Ecto neural progenitor cell (in vitro differentiated cells): ENCODE measurements at places on chromosomes 4 and X.
A peak's percentile ranks its signal among the peaks of the same experiment; 100 is the strongest.

DNA sequence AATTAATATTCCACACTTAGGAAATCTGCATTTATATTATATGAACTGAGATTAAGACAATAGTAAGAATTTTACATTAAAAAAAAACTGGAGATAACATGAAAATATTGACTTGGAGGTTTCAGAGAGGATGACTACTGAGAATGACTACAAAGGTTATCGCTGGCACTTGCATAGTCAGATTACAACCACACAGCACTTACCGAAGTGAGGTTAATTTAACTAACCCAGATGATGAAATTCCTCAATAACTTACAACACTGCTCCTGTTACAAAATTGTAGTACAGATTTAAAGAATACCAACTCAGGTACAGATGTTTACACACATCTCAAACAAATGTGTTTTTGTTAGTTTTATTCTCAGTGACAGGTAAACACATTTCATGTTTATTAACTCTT, 283.5 kb downstream of the CAMK2D start:
- DNase-seq = no peak

GRCh38 chr4:101009471-101009870, 337.9 kb downstream of the PPP3CA start:
- DNase-seq = no peak

DNA sequence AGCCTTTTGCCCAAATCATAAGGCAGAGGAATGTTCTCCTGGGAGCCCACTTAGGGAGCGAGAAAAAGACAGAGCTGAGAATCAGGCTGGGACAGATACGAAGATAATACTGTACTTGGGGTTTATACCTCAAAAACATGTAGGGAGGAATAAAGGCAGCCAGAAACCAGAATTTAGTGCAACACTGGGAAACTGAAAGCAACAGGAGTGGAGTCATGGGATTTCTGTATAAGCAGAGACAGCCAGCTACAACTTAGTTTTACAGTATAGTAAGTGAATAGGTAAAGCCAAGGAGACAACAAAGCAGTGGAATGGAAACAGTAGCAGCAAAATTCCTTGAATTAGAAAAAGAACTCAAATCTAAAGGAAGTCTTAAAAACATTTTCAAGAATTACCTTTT, 413.2 kb downstream of the FAT4 start:
- DNase-seq = no peak

GRCh38 chr4:110208419-110208818, 10.0 kb upstream of the ELOVL6 start:
- DNase-seq = no peak

- DNase-seq = no peak
Measured at GRCh38 chr4:142474398-142475087, 371.6 kb downstream of the INPP4B start.

- DNase-seq = no peak
Measured at GRCh38 chr4:85740431-85740861, 265.5 kb downstream of the ARHGAP24 start.

GRCh38 chr4:88659055-88659889, 38.4 kb downstream of the NAP1L5 start:
- peak; percentile 56 for DNase-seq

GRCh38 chrX:101395789-101396188, 5.0 kb downstream of the RPL36A start:
- DNase-seq = no peak

DNA sequence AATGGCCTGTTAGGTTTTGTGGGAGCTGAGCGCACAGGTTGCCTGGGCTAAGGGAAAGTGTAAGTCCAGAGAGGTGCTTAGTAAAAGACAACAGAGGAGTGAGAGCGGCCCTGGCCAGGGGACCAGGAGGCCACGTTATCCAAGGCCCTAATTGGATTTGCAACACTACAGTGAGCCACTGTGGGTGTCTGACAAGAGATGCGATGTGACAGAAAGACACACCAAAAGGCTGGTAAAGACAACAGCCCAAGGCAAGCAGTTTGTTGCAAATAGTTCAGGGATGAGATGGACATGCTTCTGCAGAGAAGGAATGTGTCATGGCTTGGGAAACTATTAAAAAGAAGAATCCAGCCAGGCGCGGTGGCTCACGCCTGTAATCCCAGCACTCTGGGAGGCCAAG, 162.7 kb upstream of the KIT start:
- DNase-seq = peak; percentile 52

- no peak for DNase-seq
Measured at GRCh38 chrX:42434458-42435166, 343.4 kb downstream of the PPP1R2C start.

DNA sequence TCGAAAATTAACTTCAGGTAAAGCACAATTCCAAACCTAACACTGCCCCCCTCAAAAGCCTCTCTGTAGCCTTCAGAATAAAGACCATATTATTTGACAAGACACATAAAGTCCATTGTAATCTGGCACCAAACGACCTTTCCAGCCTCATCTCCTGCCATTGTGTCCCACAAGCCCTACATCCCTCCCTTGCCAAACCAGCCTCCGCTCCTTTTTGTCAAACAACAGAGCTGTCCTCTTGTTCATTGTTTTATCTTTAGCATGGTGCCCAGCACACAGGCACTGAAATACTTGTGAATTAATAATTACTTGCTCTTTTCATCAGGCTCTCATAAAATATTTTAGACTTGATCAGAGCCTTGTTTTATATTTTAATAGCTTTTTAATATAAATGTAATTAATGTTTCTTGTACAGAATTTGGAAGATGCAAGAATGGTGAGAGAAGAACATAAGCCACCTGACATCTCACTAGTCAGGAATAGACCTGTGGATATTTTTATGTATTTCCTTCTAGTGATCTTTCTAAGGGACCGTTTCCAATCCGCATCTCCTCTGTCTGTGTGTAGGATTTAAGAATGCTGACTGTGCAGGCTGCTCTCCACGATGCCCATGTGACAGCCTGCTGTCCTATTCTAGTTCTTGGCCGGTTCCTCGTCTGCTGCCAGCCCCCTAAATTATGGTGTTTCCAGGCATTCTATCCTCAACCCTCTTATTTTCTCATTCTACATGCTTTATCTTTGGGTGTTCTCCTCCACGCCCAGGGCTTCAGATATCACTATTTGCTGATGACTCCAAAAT, 3.0 kb upstream of the IRF2 start:
- DNase-seq = no peak

- no peak for DNase-seq
Measured at GRCh38 chr4:86927843-86928395, 6.9 kb upstream of the AFF1 start.

DNA sequence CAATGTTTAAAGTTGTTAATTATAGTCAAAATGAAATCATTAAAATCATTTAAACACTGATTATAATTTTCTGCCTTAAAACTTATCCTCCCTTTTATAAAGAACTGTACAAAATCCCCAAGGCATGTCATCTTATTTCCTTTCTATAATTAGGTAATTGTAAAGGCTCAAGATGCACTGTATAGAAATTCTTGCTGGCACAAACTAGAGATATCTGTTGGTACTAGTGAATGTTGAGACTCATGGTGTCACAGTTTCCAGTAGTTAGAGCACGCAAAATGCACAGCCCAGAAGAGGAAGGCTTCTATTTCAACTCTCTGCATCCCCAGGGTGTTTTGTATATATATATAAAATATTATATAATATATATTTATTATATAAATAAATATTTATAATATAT, 22.7 kb upstream of the PLA2G12A start:
- no peak for DNase-seq

GRCh38 chrX:130321550-130321949, 18.2 kb upstream of the SLC25A14 start:
- DNase-seq = no peak

- DNase-seq = no peak
Measured at GRCh38 chr4:649751-650310, 24.2 kb downstream of the ATP5ME start.

DNA sequence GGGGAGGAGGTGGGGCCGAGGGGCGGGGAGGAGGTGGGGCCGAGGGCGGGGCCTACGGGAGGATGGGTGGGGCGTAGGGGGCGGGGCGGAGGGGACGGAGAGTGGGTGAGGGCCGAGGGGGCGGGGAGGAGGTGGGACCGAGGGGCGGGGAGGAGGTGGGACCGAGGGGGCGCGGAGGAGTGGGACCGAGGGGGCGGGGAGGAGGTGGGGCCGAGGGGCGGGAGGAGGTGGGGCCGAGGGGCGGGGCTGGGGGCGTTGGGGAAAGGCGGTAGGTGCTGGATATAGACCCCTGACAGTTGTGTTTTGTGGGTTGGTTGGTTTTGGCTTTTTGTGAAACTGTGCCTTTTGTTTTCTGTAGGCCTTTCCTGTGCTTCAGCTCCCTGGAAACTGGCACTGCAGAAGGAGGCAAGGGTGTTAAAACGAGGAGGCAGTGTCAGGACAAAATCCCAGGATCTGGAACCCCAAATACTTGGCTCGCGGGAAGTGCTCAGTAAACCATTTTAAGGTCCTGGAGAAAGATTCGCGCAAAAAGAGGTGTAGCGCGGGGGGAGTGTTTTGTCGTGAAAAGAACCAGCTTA, 580 bp upstream of the MMGT1 start:
- peak; percentile 80 for DNase-seq

DNA sequence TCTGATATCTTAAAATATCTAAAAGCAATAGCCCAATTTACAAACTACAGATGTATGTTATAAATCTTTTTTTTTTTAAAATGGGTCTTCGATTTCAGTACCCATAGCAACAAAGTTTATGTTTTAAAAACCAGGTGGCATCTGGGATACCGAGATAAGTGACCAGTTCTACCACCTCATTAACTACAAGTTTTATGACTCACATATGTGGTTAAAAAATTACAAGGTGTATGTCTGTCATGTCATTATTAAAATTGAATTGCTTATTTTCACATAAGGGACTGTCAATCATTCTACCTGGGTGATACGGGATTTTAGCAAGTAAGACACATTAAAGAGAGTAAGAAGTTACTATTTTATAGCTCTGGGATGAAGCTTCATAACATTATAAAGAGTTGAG, 192.0 kb upstream of the ETNPPL start:
- no peak for DNase-seq

- no peak for DNase-seq
Measured at GRCh38 chr4:2212831-2213230, 29.1 kb downstream of the HAUS3 start.

DNA sequence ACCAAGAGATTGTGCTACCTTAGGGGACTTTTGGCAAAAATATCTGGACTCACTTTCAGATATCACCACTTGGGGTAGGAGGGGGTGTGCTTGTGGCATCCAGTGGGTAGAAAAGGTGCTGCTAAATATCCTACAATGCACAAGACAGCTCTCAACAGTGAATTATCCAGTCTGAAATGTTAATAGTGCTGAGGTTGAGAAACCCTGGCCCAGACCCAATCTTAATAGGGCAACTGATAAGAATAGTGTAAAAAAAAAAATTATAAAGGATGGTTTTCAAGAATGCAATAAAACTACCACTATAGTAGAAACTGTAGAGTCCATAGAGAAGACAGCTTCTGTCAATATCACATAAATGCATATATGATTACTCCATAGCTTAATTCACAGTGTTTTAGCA, 185.5 kb downstream of the ZNF330 start:
- DNase-seq = no peak

GRCh38 chrX:123454712-123455431, 270.8 kb downstream of the GRIA3 start:
- no peak for DNase-seq

DNA sequence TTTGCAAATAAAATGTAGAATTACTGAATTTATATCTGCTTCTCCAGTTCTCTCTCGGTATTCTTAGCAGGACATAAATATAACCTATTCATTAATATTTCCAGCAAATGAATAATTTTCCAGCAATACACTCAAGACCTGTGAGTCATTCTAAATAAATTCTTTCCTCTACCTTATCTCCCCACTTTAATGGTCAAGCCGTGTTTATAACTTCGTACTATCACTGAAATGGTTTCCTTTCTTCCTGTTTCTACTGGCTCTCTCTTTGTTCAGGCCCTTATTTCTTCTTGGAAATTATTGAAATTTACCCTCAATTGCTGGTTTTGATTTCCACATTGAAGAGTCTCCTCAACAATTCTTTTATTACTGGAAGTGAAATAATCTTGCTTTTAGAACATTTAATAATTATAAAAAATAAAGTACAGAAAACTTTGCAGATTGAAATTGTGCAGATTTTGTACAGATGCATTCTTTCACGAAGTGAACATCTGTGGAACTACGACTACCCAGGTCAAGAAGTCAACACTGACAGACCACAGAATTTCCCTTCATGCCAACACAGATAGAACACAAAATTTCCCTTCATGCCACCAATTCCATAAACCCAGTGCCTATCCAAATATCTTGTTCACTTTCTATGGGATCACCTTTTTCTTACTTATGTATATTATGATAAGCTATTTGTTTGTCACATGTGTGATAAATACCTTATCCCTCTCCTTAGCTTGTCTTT, 205.7 kb downstream of the FAT4 start:
- DNase-seq = no peak

- DNase-seq = no peak
Measured at GRCh38 chr4:106149911-106150310, 166.1 kb downstream of the TBCK start.

DNA sequence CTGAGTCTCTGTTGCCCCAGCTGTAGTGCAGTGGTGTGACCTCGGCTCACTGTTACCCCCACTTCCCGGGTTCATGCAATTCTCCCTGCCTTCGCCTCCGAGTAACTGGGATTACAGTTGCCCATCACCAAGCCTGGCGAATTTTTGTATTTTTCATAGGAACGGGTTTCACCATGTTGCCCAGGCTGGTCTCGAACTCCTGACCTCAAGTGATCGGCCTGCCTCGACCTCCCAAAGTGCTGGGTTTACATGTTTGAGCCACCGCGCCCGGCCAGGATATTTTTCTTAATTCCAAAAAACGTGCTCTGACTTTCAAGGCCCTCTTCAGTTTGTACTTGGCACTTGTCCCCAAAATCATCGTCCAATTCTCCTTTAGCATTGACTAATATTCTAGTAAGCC, 129.2 kb upstream of the EPHA5 start:
- DNase-seq = no peak
